ENCODE measurements at places on chromosomes 12 and 14.
A peak's percentile ranks its signal among the peaks of the same experiment; 100 is the strongest.

DNA sequence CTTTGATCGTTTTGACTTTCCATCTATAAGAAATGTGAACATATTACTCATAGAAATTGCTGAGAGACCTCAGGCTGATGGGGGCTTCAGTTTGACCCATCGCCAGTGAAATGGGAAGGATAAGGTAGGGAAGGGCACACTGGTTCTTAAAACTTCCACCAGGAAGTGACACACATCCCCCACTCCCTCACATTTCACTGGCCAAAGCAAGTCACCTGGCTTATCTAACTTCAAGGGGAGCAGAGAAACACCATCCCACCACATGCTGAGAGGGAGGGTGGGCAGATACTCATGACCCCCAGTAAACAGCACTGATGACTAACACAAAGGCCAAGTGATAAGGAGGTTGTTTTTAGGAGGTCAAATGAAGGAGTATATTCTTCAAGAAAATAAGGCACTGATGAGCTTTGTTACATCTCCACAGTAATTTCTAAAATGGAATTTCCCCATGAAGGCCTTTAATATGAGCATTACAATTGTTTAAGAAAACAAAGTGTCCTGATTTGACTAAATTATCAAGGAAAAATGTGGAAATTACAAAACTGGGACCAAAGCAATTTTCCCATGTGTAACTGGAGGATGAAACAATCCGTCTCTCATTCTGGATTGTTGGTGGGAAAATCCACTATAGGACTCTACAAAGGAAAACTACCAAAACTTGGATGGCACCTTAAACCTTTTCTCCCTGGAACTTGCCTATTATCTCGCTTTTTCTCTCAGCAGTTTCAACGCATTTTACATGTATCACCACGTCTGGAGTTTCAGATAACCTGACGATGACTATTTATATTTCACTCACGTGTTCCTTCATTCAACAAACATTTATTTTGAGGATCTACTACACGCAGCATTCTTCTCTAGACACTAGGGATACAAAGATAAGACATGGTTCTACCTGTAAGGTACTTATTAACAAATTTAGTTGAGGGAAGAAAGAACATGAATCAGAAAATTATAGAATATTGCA lies 91.8 kb upstream of the EEA1 start:
- DNase-seq: no peak

DNA sequence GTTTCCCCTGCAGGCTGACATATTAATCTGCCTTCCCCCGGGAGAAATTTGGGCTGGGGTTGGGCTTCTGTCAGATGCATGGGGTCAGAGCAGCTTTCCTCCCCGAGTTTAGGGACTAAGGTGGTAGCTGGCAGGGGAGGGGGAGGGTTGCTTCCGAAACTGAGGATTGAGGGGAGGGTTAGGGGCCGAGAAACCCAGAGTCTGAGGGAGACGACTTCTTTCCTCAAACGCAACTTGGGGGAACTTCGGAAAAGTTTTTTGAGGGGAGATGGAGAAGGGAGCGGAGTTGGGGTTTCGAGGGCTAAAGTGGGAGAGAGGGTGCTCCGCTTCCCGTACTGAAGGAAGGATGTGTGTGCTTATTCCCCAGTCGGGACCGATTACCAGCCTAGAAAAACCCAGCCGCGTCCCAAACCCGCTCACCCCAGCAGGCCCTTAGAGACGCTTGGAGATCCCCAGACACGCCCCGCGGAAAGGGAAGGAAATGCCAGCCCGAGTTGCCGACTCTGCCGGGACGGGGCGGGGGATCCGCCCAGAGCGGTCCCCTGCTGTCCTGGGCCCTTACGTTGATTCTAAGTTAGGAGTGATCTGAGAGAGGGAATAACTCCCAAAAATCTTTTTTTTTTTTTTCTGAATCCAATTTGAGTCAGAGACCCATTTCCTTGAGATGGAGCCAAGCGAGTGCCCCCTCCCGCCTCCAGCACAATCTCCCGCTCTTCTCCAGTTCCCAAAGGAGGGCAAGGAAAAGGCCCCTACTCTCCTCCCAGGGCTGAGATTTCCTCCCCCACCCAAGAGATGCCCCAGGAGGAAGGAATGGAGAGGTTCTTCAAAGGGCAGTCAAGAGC lies 61.9 kb downstream of the SMUG1 start:
- no peak for DNase-seq

DNA sequence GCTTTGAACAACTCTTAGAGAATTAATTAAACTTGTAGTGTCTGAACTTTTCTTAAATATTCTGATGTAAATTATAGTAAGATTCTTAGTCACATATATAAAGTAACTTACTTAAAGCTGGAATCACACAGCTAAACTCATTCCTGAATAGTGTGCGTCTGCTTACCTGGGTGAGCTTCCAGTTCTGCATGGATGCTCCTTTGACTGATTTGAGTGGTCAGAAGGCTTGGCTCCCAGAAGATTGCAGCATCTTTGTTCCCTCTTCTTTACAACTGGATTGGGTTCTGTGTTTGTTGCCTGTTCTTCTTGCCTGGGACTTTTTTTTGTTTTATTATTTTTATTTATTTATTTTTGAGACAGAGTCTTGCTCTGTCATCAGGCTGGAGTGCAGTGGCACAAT lies 66.5 kb upstream of the ASPG start:
- no peak for DNase-seq

DNA sequence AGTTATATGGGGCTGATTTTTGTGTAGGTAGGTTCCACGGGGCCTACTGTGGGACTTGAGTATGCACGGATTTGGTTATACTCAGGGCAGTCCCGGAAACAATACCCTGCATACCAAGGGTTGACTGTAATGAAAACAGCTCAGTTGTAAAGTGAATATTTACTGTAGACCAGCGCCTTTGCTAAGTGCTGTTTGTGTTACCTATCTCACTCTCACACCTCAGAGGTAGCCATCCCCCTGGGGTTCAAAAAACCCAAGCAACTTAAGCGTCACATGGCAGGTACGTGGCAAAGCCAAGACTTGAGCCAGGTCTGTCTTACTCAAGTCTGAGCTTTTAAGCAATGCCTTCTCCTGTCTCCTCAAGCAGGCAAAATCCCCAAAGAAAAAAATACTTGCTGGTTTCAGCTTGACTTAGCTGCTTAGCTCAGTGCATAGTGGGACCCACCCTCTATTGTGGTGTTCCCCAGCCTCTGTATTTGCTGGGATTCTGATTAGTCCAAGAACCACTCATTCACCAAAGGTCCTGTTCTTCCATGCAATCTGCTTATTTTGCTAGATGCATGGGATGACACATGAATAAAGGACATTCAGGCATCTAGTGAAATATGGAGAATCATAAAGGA lies 34.2 kb upstream of the STRN3 start:
- DNase-seq: no peak

GRCh38 chr12:57040750-57041149 lies 9.2 kb downstream of the MYO1A start:
- DNase-seq: no peak

GRCh38 chr12:666066-666465 lies 2.8 kb upstream of the NINJ2 start:
- DNase-seq: no peak

DNA sequence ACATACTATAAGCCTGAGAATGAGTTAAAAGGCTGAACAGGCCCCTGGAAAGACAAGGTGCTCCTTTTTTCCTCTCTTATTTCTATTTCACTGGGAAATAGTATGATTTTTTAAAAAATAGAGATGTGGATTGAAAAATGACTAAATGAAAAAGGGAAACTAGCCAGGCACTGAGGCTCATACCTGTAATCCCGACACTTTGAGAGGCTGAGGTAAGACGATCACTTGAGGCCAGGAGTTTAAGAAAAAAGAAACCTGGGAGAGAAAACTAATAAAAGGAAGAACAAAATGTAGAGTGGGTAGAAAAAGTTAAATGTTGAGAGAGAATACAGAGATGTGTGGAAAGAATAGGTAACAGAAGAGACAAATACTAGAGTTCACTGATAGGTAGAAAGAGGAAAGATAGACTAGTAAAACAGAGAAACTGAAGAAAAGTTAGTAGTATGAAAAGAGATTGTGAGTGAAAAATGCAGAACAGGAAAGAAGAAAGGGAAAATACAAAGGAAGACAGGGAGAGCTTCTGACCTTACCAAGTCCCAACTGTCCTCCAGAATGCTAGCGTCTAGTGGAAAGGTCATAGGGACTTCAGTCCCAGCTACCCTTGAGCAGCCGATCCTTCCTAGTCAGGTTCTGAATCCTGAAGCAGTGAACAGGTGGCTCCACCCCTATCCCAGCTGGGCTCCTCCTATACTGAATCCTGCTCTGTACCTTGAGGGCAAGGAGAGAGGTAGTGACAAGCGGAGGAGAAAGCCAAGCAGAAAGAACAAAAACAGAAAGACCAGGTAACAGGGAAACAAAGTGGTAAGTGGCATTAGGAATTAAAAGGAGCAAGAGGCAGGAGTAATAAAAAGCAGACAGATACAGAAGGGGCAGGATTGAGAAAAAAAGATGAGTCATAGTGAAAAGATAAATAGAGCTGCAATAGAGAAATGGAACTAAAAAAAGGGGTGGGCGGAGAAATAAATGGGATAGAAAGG lies 7.3 kb downstream of the TMEM116 start:
- no peak for DNase-seq

DNA sequence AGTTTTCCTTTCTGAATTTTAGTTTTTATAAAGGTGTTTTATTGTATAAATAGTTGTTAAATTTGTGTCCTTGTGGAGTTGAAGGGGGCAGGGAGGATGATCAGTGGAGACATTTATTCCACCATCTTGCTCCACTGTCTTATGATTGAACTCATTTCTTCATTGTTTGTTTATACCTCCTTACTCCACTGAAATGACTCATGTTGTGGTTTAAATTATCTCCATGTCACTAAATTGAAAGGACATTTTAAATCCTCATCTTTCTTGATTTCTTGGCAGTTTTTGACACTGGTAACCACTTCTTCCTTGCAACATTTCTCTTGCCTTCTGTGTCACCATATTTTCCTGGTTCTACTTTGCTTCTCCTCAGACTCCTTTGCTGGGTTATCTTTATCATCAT lies 23.6 kb upstream of the FERMT2 start:
- DNase-seq: peak; percentile 15

- no peak for DNase-seq
These were observed 379.4 kb downstream of the ALG10 start for GRCh38 chr12:34401659-34402227.

DNA sequence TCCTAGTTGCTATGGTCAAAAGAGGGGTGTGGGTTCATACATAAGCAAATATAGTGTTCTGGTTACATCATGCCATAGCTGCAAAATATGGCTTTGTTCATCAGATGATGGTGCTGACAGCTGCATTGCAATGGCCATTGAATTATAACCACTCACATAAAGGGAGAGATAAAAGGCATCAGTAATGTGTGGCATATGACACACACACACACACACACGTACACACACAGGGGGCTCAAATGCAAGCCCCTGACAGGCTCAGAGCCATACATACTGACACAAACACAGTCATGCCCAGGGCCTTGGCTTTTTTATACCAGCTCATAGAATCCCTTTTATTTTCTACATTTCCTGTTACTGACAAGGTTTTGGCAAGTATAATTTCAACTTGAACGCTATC lies 698.9 kb downstream of the BCL11B start:
- no peak for DNase-seq

DNA sequence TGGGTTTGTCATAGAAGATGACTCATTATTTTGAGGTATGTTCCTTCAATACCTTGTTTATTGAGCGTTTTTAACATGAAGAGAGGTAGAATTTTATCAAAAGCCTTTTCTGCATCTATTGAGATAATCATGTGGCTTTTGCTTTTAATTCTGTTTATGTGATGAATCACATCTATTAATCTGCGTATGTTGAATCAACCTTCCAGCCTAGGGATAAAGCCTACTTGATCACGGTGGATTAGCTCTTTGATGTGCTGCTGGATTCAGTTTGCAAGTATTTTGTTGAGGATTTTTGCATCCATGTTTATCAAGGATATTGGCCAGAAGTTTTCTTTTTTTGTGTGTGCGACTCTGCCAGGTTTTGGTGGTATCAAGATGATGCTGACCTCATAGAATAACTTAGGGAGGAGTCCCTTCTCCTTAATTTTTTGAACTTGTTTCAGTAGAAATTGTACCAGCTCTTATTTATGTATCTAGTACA lies 602.6 kb downstream of the SNAPC1 start:
- DNase-seq: no peak

DNA sequence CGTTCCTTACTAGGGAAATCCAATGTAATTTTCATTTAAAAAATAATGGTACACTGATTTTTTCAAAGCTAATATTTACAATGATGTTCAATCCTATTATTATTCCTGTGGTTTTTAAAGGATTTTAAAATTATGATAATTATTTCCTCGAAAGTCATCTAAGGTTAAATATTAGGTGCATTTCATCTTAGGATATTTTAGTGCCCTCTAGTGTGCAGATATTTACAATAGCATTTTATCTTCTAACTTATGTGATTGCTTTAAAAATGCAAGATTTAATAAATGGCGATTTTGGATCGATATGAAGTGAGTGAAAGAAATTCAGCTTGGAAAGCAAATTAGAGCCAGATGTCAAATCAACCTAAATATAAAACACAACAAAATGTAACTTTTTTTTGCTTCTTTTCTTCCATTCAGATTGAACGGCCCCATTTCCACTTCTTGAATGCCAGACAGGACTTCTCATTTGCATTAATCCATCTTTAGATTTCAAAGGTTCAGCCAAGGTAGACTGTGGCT lies 293.5 kb downstream of the SLC6A15 start:
- DNase-seq: no peak

- DNase-seq: no peak
These were observed 693.3 kb downstream of the MED13L start for GRCh38 chr12:115584156-115584555.

GRCh38 chr12:28180786-28181185 lies 9.5 kb upstream of the CCDC91 start:
- no peak for DNase-seq
